NCI-H187 treated with DMSO at 0.1 percent for 48 hours (cell line): ENCODE measurements at places on chromosomes 3 and 15.
A peak's percentile ranks its signal among the peaks of the same experiment; 100 is the strongest.

- peak; percentile 19 for DNase-seq
Observed at GRCh38 chr3:171566803-171567422, 106.7 kb upstream of the TNIK start.

- no peak for DNase-seq
Observed at GRCh38 chr15:21267671-21268395, 172.5 kb downstream of the POTEB3 start.

GRCh38 chr3:123546133-123546755 lies 38.6 kb downstream of the HACD2 start:
- no peak for DNase-seq

DNA sequence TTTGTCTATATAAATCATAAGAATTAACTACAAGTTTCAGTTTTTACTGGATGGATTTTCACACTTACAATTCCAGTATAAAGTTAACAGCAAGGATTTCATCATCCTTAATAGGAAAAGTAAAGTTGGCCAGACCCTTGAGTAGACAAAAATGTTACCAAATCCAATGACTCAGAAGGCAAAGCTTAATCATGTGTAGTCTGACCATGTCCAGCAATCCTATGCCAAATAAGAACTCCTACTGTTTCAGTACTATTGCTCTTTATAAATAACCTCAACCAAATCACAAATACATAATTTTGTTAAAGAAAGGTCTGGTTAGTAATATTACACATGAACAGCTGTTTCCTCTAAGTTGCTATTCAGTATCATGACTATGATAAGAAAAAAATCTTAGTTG lies 35.0 kb downstream of the PLOD2 start:
- DNase-seq, result no peak

DNA sequence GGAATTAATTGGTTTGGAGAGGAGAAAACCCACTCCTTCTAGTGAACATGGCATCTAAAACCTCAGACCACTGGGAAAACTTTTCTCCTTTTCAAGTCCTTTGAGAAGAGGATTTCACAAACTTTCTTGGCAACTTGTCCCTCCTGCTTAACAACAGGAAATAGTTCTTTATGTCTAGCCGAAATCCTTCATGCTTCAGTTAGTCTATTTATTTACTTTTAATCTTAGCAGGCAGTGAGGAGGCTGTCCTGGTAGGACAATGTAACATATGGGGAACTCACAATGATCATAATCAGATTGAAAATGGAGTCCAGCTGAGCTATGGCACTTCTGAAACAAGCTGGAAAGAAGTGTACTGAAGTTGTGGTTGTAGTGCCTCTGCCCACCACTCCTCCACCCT lies 50.6 kb downstream of the KY start:
- DNase-seq, result no peak

- no peak for DNase-seq
Observed at GRCh38 chr3:64983583-64984359, 296.0 kb upstream of the ADAMTS9 start.

- no peak for DNase-seq
Observed at GRCh38 chr3:19934098-19934566, at the start of gene EFHB. Gene EFHB, minus strand, starts transcription at chr3:19934217. Its CDS starts 199 bp downstream, at chr3:19934018.

DNA sequence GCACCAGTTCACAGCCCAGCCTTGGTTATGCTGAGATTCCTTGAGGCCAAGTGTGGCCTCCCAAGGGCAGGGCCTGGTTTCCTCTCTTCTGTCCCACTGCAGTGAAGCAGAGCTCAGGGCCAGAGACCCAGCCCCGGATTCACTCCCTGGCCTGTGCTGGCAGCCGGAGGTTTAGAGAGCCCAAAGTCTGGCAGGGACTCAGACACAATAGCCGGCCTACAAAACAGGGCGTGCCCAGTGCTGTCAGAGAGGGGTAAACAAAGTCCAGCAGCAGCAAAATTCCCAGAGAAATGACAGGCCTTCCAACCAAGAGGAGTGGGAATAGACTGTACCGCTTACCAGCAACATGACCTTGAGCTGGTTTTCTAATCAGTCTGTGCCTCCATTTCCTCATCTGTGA lies 14.0 kb downstream of the VIPR1 start:
- DNase-seq, result no peak

DNA sequence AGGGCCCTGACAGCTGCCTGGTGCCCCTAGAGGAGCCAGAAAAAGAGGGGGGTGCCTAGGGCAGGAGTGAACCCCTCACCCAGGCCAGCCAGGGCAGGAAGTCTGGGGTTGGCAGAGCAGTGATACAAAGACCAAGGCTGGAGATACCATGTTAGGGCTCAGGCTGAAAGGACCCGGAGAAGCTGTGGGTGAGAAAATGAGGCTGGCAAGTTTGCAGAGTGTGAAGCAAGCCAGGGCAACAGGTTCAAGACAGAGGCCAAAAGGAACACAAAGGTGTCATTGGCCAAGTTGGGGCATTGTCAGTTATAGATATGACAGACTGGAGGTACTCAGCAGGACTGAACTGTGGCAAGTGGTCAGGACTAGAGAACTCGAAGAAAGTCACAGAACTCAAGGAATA lies 40.6 kb upstream of the IREB2 start:
- no peak for DNase-seq

DNA sequence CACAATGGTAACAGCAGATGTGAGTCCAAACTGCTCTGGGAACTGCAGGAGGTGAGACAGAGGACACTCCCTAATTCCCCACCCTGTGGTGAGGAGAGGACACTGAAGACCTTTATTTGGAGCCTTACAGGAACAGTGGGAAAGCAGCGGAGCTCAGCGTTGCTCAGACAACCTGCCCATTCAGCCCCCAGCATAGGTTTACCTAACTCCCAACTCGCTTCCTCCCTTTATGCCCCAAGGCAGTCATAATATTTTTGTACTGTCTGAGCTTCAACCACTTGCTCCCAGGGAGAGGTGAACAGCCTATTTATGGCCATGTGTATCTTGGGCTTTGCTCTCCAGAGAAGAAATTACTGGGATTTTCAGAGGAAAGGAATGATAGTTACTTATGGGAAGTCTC lies 34.1 kb downstream of the SHC4 start:
- no peak for DNase-seq

DNA sequence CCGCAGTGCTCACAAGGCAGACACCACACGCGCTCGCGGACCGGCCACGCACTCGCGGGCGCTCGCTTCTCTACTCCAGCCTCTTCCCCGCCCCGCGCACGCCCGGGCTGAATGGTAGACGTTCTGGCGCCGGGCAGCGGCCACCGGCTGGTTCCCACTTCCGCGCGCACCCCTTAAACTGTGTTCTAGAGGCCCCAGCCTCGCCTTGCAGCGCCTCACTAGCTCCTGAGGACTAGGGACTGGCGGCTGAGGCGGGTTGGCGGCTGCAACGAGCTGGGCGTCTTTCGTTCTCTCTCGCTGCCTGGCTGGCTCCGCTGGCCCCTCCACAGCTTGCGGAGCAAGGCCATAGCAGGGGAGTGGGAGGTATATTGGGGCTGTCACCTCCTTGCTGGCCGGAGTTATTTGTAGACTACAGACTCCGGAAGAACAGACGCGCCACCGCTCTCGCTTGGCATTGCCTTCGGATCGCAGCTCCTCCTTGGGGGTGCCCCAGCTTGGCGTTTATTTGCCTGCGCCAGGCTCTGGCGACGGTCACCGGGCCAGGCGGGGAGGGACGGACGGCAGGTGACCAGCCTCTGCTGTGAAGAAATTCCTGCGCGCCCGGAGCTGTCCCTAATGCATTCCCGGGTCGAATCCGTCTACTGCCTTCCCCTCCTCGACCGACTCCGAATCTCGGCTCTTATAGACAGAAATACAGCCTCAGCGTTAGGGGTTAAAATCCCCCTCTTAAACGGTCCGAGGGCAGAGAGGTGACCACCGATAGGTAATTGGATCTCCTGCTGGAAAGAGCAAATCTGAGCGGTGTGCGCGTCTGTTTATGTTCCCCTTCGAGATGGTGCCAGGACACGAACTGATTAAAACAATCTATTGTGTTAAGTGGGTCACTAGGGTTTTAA lies 1.3 kb downstream of the GREM1 start:
- no peak for DNase-seq

- no peak for DNase-seq
Observed at GRCh38 chr15:101318147-101318819, 23.2 kb upstream of the SNRPA1 start.

- DNase-seq, result no peak
Observed at GRCh38 chr15:79923079-79923514, 26.3 kb upstream of the MTHFS start.

DNA sequence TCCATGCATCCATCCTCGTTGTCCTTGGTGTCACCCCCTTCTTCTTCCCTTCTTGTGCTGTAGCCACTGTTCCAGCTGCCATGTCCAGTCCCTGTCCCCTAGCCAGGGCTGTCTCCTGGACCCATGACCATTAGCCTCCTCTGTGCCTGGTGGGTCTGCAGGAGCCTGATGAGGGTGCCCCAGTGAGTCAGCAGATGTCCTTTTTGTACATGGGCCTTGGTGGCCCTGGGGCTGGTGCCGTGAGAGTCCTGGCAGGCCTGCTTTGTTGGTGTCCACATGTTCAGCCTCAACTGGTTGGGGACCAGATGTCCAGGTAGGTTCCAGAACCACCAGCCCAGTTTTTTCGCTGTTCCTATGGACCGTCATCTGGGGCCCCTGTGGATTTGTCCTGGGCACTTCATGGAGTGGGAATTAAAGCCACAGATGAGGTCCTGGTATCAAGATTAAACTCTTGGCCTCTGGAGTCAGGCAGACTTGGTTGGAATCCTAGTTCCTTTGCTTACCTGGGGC lies 66.1 kb downstream of the FBLN2 start:
- no peak for DNase-seq

DNA sequence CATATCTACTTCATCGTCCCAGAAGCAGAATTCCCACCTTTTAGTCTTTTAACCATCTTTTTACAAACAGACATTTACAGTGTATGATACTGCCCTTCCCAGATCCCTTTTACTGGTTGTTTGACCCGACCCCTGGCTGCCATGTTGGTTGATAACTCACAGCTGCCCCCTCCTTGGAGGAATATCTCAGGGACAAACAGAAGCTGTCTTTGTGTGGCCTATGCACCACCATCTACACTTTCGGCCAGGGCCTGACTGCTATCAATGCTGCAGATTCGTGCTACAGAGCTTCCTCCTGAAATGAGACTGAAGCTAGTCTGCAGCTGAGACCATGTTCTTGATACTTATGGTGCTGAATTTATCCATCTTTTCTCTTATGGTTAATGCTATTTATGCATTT lies 6.6 kb upstream of the POLQ start:
- no peak for DNase-seq

DNA sequence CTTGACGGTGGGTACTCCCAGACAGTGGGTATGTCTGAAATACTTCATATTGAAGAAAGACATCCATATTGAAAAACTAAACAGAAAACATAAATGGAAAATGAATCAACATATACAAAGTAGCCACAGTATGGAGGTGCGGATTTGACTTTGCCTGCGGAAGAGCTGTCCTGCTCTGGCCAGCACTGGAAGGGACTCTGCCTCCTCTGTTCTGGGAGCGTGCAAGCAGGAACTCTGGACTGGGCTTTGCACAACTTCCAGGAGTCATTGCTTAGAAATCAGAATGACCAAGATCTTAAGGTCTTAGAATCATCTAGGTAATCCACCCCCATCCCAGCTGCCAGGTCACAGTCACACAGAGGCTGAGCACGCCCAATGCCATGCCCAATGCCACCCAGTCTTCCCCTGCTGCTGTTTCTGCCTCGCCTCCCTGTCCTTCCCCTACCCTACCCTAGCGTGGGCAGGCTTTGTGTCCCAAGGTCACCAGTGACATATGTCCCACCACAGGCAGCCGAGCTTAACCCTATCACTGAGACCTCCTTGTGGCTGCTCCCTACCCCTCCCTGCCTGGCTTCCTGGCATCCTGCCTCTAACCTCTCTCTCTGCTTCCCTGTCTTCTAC lies 36.3 kb downstream of the CDC25A start:
- DNase-seq, result no peak

- DNase-seq, result no peak
Observed at GRCh38 chr3:34504775-34505174, 706.3 kb downstream of the PDCD6IP start.

DNA sequence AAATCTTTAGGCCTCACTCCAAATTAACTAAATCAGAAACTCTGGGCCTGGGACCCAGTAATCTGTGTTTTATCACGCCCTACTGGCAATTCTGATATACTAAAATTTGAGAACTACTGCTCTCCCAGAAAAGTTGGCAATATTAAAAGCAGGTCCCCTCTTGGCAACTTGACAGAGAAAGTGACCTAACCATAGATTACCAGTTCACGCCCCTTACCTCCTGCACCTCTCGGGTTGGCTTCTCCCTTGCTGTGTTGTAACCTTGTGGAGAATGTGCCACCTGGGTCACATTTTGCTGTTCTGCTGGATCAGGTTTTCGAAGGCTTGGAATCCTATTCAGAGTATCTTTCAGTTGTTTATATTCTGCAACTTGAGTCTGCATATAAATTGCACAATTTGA lies 59.1 kb downstream of the GOLIM4 start:
- DNase-seq, result no peak

DNA sequence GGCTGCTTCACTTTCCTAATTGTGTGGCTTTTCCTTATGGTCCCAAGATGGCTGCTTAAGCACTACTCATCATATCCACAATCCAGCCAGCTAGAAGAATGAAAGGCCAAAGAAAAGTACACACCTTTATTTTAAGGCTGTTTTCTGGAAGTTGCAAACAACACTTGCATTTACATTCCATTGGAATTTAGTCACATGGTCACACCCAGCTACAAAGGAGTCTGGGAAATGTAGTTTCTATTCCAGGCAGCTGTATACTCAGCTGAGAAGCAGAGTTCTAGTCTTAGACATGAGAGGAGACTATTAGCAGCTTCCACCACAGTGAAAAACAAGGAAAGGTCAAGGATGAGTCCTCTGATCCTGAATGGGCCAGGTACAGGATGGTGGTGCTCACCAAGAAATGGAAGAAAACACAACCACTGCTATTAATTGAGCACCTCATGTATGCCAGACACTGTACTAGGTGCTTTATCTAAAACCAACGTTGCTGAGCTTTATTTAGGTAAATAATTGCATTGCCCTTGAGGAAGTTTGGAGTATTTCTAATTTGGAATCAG lies 28.0 kb upstream of the ATG7 start:
- no peak for DNase-seq

GRCh38 chr3:168575750-168576149 lies 480.0 kb upstream of the GOLIM4 start:
- no peak for DNase-seq

- DNase-seq, result no peak
Observed at GRCh38 chr3:60990442-60990730, 260.9 kb downstream of the FHIT start.

- DNase-seq, result no peak
Observed at GRCh38 chr3:134824791-134825190, 29.7 kb downstream of the EPHB1 start.

- no peak for DNase-seq
Observed at GRCh38 chr3:156516284-156516683, 38.6 kb downstream of the SSR3 start.
